RWPE1 (cell line): ENCODE measurements at places on chromosomes 1 and 21.

DNA sequence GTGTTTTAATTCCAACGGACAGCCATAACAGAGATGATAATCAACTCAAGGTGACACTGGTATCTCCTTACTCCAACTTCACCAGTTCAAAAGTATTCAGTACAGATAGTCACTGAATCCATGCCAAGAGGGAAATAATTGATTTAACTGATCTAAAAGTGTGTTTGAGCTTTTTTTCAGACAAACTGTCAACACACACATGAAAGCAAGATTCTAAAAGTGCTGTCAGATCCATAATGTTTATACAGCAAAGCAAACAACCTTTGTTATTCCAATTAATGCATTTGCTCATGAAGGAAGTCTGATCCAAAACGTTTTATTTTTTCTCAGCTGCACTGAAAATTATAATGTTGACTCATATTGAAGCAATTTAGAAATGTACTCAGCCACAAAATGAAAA is 5.9 kb upstream of the PRKAA2 start:
- no peak for DNase-seq

DNA sequence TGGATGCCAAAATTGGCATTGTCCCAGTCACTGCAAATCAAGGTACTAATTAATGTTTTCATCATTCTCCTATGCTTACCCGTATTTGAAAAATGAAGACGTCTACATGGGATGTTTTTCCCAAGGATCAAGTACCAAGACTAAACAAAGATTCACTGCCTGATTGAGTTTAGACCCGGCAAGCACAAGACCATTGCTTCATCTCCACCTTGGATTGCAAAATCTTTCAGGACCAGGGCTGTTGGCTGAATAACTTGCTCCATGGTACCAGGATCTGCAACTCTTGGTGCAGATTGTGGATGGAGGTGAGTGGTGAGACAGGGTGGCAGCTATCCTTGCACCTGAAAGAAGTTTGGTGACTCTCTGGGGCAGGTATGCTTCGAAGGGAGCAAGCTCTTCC is 122.5 kb upstream of the ETS2 start:
- DNase-seq: no peak

DNA sequence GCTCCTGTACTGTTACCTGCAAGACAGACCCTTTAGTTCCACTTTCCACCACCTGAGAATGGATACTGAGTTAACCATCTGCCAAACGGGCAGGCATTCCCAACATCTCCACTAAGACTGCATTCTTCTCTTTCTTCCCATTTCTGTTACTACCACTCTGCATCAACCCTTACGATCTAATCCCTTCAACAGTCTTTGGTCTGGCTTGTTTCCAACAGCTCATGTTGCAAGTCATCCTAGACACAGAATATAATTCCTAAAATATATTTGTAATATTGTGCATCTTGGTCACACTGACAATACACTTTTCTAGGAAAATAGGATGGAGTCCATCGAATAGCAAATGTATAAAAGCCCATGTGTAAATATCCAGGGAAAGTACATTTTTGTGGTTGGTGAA is 166.7 kb downstream of the SIPA1L2 start:
- no peak for DNase-seq

DNA sequence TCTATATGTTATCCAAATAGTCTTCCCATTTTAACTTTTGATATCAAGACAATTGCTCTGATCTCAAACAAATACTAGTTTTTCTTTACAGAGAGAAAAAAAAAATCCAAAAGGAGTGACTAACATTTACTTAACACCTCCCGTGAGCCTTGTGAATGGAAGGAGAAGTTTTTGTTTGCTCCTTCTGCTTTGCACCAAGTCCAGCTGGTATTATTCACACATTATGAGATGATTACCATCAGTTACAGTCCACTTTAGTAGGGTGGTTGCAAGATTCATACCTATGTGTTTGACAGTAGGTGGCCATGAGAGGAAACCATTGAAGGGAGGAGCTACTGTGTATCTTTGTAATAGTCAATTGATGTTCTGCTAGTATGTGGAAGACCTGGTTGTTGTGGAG is 443.4 kb upstream of the ZP4 start:
- no peak for DNase-seq

DNA sequence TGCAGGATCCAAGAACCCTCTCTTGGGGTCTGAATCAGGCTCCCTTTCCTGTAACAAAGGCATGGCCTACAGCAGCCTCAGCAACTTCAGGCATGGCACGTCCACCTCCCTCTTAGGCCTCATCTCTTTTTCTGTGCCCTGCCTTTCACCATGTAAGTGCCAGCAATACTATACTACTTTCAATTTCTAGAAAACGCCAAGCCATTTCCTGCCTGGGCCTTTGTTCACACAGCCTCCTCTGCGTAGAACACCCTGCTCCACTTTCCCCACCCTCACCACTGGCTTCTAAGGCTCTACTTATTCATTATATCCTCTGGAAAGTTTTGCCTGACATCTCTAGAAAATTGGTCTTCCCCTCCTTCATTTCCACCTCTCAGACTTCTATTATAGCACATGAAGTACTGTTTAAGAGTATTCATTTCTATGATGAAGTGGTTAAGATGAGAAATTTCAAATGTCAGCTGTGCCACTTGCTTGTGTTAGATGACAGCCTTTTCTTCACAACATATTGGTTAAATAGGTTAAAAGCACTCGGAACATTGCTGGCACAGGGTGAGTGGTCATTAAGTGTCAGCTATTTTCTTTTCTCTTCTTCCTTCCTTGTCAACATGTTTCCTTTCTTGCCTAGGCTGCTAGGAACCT is 41.6 kb upstream of the VWA5B1 start:
- DNase-seq: no peak

GRCh38 chr1:212461916-212462660 is 29.4 kb downstream of the NENF start:
- no peak for DNase-seq

DNA sequence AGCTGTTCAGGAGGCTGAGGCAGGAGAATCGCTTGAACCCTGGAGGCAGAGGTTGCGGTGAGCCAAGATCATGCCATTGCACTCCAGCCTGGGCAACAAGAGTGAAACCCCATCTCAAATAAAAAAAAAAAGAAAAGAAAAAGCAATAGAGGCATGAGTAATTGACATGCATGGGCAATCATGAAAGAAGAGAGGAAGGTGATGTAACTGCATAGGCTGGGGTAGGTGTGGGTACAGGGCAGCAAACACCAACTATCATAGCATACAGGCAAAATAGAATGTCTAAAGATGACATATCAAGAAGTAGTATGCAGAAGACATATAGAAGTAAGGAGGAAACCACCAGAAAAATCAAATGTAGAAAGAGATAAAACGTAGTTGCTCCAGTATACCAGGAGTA is 19.0 kb upstream of the MGST3 start:
- no peak for DNase-seq
